Fibroblast of skin of right biceps (primary cell): ENCODE measurements at places on chromosomes 5 and 9.

- peak; percentile 16 for DNase-seq
Observed at GRCh38 chr5:58266402-58266801, 193.5 kb downstream of the PLK2 start.

DNA sequence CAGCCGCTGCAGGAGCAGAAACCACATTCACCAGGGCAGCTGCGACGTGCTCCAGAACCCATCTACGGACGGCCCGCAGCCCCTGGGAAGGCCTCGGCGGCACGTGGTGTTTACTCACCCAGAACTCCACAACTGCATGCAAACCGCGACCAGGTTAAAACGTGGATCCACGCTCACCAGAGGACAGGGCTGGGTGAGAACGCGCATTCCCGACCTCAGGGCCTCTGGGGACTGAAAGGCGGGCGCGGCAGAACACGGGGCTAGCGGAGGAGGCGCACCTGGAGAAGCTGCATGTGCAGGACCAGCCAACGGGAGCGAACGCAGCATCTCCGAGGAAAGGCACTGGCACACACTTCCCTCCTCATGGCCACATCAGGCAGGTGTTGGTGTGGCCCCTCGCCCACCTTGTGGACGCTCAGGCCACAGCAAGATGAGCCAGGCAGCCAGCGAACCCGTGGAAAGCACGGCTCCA is 24.0 kb upstream of the CAMSAP1 start:
- no peak for DNase-seq

- DNase-seq = peak; percentile 76
Observed at GRCh38 chr5:143920772-143921171, 108.8 kb downstream of the HMHB1 start.

GRCh38 chr5:144275329-144275728 is 104.7 kb downstream of the KCTD16 start:
- DNase-seq = no peak

DNA sequence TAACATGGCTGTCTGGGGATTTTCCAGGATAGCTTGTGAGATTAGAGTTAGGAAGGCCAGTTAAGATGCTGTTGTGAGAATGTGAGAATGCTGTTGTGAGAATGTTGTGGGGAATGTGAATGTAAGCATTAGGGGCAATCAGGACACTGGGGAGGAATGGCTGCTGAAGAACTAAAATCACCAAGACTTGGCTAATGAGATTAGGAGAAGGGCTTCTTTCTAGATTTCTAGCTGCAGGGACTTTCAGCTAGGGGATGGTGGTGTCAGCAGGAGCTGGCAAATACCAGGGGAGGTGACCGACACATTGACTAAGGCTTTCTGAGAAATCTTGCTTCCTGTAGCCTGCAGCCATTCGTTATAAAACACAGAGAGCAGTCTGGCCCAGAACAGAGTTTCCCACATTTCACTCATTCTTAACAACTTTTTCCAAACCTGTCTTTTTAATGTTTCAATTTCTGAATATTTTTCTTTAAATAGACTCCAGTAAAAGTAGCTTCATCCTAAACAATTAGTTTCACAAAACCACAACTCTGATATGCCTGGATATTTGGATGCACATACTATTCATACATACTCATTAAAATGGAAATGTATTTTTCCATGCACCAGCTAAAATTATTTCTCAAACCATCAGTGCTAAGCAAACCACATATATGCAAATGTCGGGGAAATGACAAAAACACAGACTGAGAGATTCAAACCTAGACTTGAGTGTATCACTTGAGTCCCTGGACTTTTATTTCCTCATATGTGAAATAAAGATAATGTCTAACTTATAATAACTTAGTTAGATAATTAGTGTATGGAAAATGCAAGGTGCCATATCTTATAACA is 89.3 kb upstream of the TNC start:
- DNase-seq = peak; percentile 78

DNA sequence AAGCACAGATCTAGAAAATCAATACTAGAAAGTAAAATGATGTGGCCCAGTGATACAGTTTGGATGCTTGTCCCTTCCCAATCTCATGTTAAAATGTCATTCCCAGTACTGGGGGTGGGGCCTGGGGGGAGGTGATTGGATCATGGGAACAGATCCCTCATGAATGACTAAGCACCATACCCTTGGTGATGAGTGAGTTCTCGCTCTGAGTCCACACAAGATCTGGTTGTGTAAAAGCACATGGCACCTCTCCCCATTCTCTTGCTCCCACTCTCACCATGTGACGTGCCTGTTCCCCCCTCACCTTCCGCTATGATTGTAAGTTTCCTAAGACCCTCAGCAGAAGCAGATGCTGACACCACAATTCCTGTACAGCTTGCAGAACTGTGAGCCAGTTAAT is 234.2 kb upstream of the CDH6 start:
- DNase-seq = peak; percentile 28

- DNase-seq = no peak
Observed at GRCh38 chr9:81096625-81097024, 592.7 kb downstream of the TLE1 start.
